Inflammatory macrophage (primary cell): ENCODE measurements at places on chromosomes 5 and 9.

- no peak for DNase-seq
These were observed 94.7 kb downstream of the ANGPTL2 start for GRCh38 chr9:127027694-127028093.

DNA sequence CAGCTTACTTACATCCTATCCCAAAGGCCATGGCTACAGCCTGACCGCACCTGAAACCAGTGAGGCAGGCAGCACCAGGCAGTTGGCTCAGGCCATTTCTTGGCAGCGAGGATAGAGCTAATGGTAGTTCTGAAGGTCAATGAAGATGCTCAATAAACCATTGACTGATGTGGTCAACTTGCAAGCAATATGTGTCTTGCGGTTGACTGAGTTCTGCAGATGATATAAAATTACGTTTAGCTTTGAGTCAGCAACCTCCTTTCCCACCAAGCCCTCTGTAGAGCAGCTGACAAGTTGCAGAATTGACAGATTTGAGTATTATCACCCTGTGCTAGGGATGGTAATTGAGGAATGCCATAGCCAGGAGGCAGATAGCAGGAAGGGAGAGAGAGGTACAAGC, 189.0 kb upstream of the PUM3 start:
- no peak for DNase-seq

- DNase-seq = no peak
These were observed 205.6 kb downstream of the GADD45G start for GRCh38 chr9:89810431-89810830.

- DNase-seq = peak; percentile 16
These were observed 78.8 kb downstream of the GIN1 start for GRCh38 chr5:103041071-103041676.

DNA sequence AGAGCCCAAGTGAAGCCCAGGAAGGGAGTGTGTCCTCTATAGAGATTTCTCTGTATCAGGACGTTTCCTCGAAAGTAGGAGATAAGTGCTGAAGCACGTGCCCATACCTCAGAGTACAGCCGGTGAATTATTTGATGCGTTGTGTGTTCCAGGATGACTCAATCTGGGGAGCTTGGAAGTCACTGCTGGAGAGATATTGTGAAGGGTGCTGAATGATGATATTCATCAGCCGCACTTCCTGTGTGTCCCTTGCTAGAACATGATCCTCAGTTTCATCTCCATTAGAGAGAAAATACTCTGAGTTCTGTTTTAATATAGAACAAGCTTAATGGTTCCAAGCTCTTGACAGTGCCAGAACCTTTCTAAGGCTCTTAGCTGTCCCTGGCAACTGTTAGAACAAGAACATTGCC, 402.3 kb upstream of the ADAMTSL1 start:
- no peak for DNase-seq

- DNase-seq = peak; percentile 74
These were observed 17.5 kb downstream of the TMEM161B start for GRCh38 chr5:88251048-88251711.

DNA sequence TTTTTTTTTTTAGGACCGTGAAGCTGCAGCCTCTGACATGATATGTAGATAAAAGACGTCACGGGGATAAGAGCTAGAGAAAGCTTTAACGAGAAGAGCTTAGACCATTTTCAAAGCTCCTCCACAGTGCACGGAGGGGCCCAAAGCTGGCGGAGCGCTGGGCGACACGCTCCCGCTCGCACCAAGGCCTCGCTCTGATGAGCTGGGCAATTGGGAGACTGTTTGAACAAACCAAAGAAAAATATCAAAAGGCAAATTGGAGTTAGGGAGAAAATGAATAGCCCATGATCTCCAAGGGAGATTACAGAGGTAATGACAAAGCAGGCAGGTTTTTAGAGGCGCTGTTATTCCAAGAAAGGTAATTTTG, 179.4 kb downstream of the SREK1 start:
- DNase-seq = no peak

DNA sequence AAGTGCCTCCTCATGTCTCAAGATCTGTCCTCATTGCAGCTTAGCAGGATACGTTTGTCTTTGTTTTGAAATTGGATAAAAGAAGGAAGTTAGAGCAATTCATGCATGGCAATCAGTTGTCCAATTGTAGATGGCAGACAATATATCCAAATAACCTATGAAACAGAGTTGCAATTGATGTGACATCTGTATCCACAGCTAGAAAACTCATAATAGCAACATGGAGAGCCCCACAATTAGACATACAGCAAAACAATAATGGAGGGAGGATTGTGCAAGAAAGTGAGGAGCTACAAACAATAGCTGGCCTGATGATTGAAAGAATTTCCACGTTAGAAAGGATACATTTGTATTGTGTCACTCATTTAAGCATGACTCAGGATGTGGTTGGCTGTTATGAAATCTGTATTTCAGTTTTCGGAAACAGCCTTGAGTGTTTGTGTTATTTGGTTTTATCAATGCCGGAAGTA, 132.0 kb downstream of the FAM174A start:
- peak; percentile 90 for DNase-seq

- DNase-seq = no peak
These were observed 53.3 kb upstream of the LMNB1 start for GRCh38 chr5:126723643-126724042.

GRCh38 chr5:171595801-171596231, 176.4 kb downstream of the FGF18 start:
- DNase-seq = no peak

GRCh38 chr5:41789434-41789833, 80.8 kb downstream of the OXCT1 start:
- DNase-seq = no peak

DNA sequence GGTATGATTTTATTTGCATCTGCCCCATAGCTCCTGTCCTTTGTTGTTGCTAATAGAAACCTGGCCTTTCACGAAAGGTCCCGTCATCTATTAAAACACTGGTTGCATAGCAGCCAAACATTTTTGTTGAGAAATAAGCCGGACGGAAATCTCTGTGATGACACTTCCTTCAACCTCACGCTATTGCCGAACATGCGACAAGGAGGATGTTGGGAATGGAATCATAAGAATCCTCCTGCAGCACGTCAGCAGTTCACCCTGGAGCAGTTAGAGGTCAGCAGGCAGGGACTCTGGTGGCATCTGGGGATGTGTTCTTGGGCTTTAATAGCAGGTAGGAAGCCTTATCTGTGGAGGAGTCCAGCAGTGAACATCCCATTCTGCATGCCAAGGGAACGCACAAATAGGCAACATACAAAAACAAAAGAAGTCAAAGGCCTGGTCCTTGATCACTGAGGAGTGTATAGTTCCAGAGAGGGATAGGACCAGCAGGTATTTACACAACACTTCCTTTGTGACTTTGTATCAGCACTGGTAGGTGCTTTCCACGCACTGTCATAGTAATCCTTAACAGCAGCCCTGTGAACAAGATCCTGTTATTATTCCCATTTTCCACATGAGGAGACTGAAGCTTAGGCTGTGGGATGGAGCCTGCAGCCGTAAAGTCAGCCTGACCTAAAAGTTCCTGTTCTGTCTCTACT, 33.4 kb downstream of the ARHGAP26 start:
- peak; percentile 93 for DNase-seq

- no peak for DNase-seq
These were observed 927.1 kb downstream of the NR2F1-AS1 start for GRCh38 chr5:92653730-92654461.

- DNase-seq = no peak
These were observed 123.6 kb downstream of the INVS start for GRCh38 chr9:100222674-100223073.

DNA sequence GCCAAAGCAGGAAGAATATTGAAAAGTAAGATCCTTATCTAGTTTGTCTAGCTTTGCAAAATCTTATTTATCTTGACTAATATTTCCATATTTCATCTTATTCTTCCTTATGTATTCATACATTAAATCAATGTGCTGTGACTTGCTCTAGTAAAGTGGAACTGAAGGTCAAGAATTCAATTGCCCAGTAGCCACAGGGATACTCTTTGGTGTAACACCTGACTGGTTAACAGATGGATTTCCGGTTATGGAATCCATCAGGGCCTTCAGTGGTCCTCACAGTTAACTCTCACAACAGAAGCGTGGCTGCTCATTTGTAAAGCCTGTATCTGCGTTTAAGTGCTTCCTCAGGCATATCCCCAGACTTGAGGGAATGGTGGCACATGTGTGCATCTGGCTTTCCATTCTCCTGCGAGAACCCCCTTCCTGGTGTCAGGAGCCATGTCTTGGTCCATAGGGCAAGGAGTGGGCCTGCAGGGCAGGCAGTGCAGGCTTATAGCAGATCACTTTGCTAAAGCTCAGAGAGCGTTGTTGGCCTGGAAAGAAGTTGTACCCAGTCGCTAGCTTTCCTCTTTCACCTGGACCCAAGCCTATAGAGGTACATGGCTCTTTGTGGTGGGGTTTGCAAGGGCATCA, 99.2 kb downstream of the HSPA4 start:
- no peak for DNase-seq

GRCh38 chr9:98359569-98359968, 104.1 kb upstream of the TBC1D2 start:
- DNase-seq = no peak
